Mucosa of descending colon (tissue), 3 donors: ENCODE measurements at places on chromosomes 6 and 20. TPM values are rescaled to one million over a fixed set of nuclear protein-coding genes. Genes with fewer than 3 reads are reported as not detected.

The KHDC1 gene
- total RNA-seq = 0.84 TPM

The BPI gene
- not detected for total RNA-seq

The TRIM31 gene
- 202 TPM for total RNA-seq

The PRPF6 gene
- 64.4 TPM for total RNA-seq

The MATN4 gene
- not detected for total RNA-seq

The GNRH2 gene
- total RNA-seq = 1.1 TPM

DNA sequence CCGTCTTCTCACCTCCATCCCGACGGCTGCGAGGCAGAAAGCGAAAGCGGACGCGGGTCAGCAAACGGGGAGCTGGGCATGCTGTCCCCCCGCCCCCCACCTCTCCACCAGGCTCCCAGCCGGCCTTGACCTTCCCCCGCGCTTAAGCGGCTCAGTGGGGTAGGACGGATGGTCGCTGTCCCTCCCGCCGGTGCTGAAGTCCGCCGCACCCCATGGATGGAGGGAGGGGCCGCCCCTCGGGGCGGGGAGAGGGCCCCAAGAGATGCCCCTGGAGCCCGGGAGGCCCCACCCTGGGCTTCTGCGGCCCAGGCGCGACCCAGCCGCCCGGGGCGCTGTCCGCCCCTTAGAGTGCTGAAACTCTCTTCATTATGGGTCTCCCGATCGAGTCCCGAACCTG, at the start of gene KCNB1:
KCNB1 (minus strand) TSS at position 48 of the 397 bp plus-strand sequence. CDS start 188 bp downstream, outside the sequence.
- DNase-seq = peak; percentile 52

DNA sequence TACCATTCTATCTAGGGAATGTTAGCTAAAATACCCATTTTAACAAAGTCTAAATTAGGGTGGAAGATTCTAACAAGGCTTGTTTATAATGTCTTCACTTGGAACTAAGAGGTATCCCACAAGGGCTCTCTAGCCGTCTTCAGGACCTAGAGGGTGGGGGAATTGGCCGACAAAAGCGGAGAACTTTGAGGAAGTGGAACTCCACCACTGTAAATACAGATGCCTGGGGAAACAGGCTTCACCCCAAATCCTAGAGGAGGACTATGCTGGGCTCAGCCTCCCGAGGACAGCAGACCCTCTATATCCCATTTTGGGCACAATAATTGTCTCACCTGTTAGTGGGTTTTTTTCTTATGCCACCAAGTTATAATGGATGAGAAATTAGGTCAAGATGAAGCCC, 58.0 kb upstream of the TFB1M start:
- DNase-seq = no peak

DNA sequence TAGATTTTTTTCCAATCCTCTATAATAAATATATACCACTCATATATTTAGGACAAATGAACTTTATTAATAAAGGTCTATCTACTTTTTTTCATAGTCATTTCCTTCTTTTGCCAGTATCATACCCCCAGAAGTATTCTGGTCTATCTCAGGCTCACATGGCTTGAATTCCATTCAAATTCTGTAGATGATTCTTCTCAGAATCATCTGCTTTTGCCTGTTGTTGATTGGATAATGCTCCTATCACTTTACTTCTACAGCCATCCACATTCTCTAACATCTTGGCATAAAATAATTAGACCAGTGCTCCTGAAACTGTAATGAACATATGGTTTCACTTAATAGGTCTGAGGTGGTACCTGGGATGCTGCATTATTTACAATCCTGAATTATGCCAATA, 121.2 kb downstream of the GFRAL start:
- no peak for DNase-seq

GRCh38 chr6:12436683-12437082, 146.5 kb downstream of the EDN1 start:
- no peak for DNase-seq

DNA sequence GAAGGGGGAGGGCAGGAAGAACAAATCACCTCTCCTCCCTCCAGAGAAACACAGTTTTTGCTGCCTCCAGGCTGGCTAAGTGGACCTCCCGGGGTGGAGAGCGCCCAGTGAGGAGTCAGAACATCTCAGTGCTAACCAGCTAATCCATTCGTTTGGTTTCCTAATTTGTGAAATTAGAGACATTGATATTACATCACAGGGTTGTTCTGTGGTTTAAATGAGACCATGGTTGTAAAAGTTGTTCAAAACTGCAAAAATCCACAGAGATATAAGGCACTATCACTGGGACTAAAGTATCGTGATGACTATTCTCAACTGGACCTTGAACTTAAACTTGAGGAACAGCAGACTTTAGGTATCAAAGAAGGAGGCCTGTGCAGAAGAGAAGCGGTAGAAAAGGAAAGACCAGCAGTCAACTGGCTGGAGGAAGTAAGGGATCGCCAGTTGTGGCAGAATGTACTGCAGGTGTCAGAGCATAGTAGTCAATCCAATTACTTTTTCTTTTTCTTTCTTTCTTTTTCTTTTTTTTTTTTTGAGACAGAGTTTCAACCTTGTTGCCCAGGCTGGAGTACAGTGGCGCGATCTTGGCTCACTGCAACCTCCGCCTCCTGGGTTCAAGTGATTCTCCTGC, 33.9 kb downstream of the RIPOR2 start:
- no peak for DNase-seq

DNA sequence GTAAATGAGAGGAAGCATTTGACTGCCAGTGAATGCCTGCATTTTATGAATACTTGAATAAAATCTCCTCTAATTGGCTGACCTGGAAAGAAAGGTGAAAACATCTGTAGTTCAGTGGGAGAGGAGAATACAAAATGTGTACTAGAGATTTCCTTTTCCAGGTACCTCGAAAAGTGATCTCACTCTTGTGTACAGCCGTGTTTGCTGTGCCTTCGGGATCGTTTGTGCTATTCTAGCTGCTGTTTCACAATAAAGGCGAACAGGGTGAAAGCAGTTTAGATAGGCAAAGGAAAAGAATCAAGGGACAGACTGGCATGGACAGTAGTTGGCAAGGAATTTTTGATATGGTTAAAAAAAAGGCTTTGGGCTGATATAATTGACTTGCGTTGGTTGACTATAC, 112.3 kb downstream of the ARID1B start:
- no peak for DNase-seq

DNA sequence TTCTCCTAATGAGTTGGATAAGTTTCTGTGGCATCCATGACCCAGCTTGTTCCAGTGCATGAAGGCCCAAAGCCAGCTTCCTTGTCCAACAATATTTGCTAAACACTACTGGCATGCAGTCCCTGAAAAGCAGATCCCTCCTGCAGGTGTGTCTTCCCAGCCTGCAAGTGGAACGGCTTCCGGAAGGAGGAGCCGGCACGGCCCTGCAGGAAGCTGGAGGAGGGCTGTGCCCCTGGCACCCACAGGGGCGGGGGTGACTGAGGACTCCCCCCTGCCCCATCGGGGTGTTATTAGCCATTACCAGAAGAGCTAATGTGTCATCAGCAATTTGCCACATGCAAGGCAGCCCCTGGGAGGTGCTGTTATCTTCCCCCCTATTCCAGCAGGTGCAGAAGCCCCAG, 27.4 kb downstream of the NPEPL1 start:
- no peak for DNase-seq

DNA sequence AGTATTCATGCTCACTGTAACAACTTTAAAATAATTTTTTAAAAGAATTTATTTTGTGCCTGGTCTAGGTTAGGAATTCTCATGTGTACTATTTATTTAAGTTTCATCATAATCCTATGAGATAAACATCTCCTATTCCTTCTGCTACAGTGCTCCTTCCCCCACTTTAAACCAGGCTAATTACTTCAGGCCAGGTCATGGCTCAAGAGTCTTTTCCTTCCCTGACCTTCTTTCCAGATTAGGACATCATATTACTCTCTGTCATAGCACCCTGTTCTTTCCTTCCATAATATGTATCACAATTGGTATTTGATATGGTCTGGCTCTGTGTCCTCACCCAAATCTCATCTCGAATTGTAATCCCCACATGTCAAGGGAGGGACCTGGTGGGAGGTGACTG, 239.0 kb downstream of the BTBD9 start:
- no peak for DNase-seq

- DNase-seq = no peak
Measured at GRCh38 chr6:154234019-154234772, 122.4 kb downstream of the IPCEF1 start.

GRCh38 chr20:48265791-48266190, 480.5 kb upstream of the SULF2 start:
- DNase-seq = no peak

- no peak for DNase-seq
Measured at GRCh38 chr20:48826069-48826468, 1.7 kb downstream of the PREX1 start.

GRCh38 chr20:10951904-10952303, 278.1 kb upstream of the JAG1 start:
- DNase-seq = no peak

DNA sequence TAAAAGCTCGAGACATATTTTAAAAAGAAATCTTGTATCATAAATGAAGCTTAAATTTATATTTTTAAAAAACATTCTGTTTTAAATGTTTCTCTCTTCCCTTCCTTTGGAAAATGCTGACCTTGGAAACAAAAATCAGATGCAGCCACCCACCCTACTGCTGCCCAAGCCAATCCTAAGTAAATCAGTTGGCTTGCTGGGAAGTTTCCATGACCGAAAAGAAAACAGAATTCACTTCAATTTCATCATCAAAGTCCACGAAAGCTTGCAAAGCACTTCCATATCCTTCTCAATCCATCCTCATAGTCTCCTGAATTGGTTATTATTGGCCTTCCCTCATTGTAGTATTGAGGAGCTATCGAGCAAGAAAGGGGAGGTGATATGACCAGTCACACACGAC, 80.1 kb downstream of the PLCG1 start:
- no peak for DNase-seq

GRCh38 chr20:36128463-36129159, 25.9 kb upstream of the EPB41L1 start:
- DNase-seq = no peak

- DNase-seq = no peak
Measured at GRCh38 chr20:57429580-57430200, 38.5 kb downstream of the RBM38 start.

- peak; percentile 51 for DNase-seq
Measured at GRCh38 chr20:59939879-59940128, 301 bp downstream of the PPP1R3D start.

DNA sequence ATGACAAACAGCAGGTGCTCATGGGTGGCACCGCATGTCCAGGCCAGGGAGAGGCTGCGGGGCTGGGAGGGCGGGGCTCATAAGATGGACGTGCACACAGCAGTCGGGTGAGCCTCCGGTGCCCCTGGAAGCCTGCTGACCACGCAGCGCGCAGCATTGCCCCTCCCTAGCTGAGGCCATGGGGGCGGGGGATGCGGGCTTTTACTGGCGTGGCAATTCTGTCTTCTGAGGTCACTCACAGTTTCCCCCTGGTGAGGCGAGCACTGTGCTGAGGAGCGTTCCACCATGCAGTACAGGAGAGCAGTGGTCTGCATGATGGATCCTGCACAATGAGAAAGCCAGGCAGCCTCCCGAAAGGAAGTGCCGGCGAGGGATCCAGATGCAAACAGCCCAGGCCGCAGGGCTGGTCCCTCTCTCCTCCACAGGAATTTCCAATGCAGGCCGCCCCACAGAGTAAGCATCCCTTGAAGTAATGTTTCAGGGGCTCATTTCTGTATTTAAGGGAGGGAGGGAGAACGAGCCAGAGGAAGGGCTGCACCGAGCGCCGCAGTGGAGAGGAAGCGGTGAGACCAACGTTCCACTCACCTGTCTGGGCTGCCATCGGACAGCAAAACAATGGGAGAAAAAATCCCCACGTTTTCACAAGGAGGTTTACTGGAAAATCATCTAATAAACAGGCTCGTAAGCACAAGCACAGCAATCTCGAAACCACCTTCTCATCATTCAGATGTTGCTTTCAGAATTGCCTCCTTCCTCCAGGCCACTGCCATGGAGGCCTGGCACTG, 56.0 kb downstream of the IRF4 start:
- DNase-seq = no peak

DNA sequence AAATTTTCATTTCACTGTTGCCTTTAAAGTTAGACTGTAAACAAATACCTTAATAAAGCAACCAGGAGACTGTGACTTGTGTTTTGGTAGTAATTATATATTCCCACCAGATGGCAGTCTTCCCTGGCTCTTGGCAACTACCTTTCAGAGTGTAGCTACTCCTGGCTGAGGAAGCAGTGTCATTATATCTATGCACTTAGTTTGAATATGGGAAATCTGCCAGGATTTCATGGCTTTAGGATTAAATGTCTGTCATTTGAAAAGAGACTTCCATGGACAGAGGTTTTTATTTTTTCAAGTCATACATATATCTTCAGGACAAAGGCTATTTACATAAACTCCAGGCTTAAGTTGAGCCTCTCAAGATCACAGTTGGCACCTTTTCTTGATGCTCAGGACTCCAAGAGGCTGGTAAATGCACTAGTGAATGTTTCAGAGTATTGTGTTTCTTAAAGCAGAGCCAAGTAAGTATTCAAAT, 160.1 kb downstream of the C6orf58 start:
- no peak for DNase-seq
